Dermis microvascular lymphatic vessel endothelial cell (primary cell): ENCODE measurements at places on chromosomes 3 and 15. TPM values are rescaled to one million over a fixed set of nuclear protein-coding genes. Genes with fewer than 3 reads are reported as not detected.
A peak's percentile ranks its signal among the peaks of the same experiment; 100 is the strongest.

ACAP2 gene
- 35.0 and 36.2 TPM in 2 replicates for total RNA-seq

- DNase-seq: no peak
These were observed 5.0 kb upstream of the PTPN9 start for GRCh38 chr15:75584121-75584520.

STAB1 gene
- 117 and 330 TPM in 2 replicates for total RNA-seq

GRCh38 chr3:168884353-168884903 is 779.1 kb downstream of the MECOM start:
- peak; percentile 91 for DNase-seq

CCR3 gene
- total RNA-seq: not detected in 2 replicates

GRCh38 chr3:173225351-173225750 is 84.3 kb upstream of the SPATA16 start:
- DNase-seq: no peak

SUCLG2 gene
- total RNA-seq: 31.5 and 34.9 TPM in 2 replicates

GOLGA8T gene
- total RNA-seq: under 0.01 and 0.13 TPM in 2 replicates

GRCh38 chr3:157753787-157754136 is 250.5 kb upstream of the VEPH1 start:
- no peak for DNase-seq

APOD gene
- total RNA-seq: 12.9 and 14.5 TPM in 2 replicates

GRCh38 chr3:46114323-46114988 is 87.2 kb upstream of the XCR1 start:
- no peak for DNase-seq

- DNase-seq: no peak
These were observed 19.3 kb upstream of the STRIT1 start for GRCh38 chr3:155312781-155313180.

DNA sequence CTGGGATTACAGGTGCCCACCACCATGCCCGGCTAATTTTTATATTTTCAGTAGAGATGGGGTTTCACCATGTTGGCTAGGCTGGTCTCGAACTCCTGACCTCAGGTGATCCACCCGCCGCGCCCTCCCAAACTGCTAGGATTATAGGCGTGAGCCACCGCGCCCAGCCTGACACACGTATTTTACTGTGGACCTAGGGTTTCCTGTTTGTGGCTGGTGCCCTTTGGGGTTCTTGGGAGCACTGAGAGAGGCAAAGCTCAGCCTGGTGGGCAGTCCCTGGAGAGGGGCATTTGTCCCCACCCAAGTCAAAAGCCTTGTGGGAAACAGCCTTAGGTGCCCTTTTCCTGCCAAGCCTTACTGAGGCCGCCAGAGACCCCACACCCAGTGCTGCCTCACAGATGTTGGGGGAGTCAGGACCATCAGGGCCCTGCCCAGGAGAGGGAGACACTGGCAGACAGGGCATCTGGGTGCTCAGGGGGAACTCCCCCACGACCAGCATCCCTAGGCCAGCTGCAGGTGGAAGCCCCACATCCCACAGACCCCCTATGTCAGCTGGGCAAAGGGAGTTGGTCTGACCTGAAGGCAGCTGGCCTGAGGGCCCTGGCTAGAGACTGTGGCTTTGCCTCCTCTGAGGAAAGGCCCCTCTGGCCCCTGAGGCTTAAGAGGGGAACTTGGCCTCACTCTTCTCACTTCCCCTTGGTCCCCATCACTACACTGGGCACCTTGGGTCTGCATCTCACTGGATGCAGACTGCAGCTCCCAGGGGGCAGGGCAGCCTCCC is 35.1 kb downstream of the DNAH1 start:
- no peak for DNase-seq

TIGIT gene
- not detected in 2 replicates for total RNA-seq

DNA sequence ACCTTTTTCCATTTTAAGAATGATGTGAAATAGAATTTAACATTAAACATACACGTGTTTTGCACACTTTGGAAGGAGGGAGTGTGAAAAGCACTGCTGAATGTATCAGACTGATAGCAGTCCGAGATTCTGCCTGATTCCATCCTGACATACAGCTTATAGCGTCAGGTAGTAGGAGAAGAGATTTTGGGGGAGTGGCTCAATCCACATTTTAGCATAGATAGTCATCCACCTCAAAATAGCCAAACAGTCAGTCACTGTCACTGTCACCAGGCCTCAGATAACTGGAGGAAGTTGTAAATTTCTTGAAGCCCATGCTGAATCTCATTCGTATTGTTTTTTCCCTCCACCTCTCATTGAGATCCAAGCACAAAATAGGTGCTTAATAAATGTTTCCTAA is 35.4 kb upstream of the ARHGEF26 start:
- DNase-seq: no peak

DNA sequence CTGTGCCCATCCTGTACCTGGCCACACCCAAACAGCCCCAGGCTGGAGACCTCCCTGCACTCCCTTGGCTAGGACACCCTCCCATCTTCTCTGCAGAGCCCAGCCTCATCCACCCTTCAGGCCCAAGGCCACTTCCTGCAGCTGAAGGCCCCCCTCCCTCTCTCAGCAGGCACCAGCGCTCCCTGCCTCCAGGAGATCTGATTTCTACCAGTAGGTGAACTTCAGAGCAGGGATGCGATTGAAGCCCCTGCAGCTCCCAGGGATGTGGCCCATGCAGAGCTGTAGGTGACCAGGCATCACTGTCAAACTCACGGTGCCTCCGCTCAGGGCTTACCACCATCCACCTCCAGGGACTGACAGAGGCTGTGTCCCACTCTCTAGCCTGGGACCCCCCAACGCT is 96.3 kb downstream of the NUP210 start:
- no peak for DNase-seq

UPK1B gene
- total RNA-seq: not detected in 2 replicates

TMEM207 gene
- total RNA-seq: not detected in 2 replicates

DNA sequence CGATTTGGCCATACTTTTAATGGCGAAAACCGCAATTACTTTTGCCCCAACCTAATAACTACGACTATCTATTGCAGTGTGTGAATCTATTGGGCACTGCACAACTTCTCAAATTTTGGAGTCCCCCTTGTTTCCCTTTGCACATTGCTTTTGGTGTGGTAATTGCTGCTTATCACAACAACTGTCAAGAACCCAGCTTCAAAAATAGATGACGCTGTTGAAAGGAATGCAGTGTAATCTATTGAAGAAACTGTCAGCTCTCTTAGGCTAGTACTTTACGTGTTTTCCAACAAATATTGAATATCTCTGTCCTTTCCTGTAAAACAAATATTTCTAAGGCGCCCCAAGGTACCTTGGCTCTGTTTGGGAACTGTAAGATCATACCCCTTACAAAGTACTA is 222.8 kb upstream of the UBE2E2 start:
- no peak for DNase-seq

GRCh38 chr3:50317300-50317699 is 5.2 kb downstream of the HYAL2 start:
- DNase-seq: no peak

- no peak for DNase-seq
These were observed 328.8 kb downstream of the CNTN6 start for GRCh38 chr3:1421577-1421976.

DNA sequence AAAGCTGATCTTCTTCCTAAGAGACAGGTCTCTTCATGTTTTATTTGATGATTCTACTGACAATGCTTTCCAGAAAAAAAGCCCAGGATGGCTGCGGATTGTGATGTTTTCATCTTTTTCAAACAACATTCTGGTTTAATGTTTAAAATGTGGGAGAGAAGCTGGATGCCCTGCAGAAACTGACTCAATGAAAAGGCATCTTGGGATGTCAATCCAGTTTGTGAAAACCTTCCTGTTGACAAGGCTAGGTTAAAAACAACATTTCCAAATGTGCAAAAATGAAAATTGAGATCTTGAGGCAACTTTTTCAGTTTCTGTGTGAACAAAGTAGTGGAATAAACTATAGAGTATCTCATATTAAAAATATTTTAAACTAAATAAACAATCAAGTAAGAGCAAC is 156.0 kb upstream of the MRPL3 start:
- DNase-seq: no peak

- DNase-seq: no peak
These were observed 768.1 kb downstream of the GBE1 start for GRCh38 chr3:80993241-80993945.

GRCh38 chr3:126031981-126032471 is 51.9 kb downstream of the SLC41A3 start:
- no peak for DNase-seq

XIRP1 gene
- total RNA-seq: not detected in 2 replicates

GRCh38 chr15:69601711-69602504 is 149.3 kb downstream of the RPLP1 start:
- no peak for DNase-seq

ZKSCAN7 gene
- total RNA-seq: 1.4 and 2.0 TPM in 2 replicates

SLCO2A1 gene
- total RNA-seq: 1.2 and 8.0 TPM in 2 replicates

HCN4 gene
- not detected in 2 replicates for total RNA-seq

- DNase-seq: no peak
These were observed 99.4 kb upstream of the BCL6 start for GRCh38 chr3:187844708-187845107.

DNA sequence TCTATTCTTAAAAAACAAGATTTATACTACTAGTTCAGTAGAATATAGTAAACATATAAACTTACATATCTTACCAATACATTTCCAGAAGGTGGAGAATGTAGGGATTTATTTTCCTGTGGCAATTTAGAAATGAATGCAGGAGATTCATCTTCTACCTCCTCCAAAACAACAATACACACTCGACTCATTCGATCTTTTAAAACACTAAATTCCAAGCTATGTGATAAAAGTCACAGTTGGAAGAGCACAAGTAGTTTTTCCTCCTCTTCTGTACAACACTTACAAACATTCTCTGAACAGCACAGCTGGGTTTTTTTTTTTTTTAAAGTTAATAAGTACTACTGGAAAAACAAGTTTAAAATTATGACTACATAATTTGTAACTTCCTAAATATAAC is 1.4 kb downstream of the ANKRD28 start:
- no peak for DNase-seq

- DNase-seq: no peak
These were observed 35.5 kb downstream of the NFKBIZ start for GRCh38 chr3:101884776-101885175.
